Left forelimb (tissue), 1 donor: ENCODE measurements at places on chromosomes 1 and 21.
A peak's percentile ranks its signal among the peaks of the same experiment; 100 is the strongest.

GRCh38 chr1:148160343-148161052 is 8.4 kb upstream of the NBPF11 start:
- DNase-seq = peak; percentile 55

DNA sequence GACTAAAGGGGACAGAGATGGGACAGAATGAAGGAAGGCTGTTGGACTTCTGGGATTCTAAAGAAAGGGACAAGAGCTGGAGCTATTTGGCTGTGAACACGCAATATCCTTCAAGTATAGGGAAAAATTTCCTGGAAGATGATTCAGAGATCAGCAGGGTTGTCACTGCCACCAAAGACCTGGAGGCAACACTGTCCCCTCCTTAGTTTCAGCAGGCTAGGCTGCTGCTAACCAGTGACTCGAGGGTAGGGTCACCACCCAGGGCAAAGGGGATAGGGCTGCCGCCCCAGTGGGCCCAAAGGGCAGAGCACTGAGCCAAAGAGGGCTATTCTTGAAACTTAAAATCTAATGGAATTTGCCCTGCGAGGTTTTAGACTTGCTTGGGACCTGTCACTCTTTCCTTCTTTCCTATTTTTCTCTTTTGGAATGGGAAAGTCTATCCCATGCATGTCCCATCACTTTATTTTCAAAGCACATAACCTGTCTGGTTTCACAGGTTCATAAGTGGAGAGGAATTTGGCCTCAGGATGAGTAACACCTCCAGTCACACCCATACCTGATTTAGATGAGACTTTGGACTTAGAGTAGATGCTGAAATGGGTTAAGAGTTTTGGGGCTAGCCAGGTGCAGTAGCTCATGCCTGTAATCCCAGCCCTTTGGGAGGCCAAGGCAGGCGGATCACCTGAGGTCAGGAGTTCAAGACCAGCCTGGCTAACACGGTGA is 11.9 kb downstream of the IFNLR1 start:
- DNase-seq = no peak

DNA sequence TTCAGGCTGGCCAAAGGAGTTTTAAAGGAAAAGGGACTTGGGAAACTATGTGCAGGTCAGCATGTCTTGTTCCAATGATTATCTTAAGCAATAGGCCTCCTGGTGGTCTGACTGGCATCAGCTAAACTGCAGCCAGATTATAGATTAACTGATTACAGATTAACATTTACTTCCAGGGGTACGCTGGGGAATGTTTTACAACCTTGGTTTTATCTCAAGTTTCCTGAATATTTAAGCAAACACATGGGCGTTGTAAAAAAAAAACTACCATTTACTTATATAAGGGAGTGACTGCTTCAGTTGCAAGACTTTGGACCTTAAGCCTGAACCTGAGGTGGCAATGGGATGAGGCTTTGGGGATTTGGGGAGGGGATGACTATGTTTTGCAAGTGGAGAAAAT is 600.6 kb upstream of the B3GALT2 start:
- DNase-seq = no peak

DNA sequence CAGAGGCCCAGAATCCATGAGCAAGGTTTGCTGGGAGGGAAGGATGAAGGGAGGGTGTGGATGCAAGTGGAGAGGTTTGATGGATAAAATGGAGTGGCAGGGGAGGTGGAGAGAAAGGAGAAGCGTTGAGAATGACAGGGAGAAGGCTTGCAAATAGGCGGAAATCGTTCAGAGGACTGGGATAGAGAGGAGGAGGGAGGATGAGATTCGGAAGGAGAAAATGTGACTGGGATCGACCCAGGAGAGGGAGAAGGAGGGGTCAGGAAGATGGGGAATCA is 376 bp downstream of the AVPR1B start:
- DNase-seq = no peak

DNA sequence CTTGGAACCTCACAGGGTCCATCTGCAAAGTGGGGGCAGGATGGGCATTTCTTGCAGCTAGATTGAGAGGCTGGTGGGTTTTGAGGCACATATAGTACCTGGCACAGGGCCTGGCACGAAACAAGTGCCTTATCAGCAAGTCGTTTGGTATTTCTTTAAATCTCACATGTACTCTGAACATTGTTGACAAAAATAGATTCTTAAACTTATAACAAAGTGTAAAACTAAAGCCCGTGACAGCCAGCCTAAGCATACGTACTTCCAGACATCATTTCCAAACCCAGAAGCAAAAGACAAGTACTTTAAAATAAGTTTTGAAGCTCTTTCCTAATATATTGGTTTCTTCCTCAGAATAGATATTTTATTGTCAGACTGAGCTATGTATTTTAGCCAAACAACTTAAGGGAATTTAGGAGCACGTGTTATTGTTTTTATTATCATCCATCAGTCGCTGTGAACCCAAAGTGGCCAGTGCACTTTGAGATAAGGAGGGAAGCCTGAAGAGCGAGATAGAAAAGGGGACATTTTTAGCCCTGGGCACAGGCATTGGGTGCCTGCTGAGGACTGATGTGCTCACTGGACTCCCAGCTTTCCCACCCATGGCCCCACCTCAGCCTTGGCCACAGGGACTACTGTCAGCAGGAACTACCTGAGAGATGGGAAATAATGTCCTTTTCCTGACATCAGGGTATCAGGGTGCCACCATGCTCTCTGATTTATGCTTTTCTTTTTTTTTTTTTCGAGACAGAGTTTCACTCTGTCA is 3.0 kb downstream of the FBLIM1 start:
- no peak for DNase-seq
